ENCODE measurements at places on chromosomes 5 and 9. TPM values are rescaled to one million over a fixed set of nuclear protein-coding genes. Genes with fewer than 3 reads are reported as not detected.

DNA sequence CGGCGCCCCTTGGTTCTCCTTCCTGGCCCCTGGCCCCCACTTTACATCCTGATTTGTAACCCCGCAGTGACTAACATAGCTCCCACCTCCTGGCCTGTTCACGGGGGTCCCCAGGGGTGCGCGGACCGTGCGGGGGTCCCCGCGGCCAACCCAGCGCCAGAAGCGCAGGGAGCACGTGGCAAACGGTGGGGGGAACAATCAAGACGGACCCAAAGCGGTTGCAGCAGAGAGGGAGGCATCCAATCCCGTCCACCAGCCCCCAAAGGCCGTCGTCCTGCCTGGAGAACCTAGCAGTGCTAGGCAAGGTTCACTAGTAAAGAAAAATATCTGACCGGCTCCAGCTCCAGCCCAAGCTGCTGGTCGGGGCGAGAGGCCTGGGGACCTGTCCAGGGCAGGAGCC, 201.5 kb downstream of the AUH start:
- no peak for DNase-seq

DNA sequence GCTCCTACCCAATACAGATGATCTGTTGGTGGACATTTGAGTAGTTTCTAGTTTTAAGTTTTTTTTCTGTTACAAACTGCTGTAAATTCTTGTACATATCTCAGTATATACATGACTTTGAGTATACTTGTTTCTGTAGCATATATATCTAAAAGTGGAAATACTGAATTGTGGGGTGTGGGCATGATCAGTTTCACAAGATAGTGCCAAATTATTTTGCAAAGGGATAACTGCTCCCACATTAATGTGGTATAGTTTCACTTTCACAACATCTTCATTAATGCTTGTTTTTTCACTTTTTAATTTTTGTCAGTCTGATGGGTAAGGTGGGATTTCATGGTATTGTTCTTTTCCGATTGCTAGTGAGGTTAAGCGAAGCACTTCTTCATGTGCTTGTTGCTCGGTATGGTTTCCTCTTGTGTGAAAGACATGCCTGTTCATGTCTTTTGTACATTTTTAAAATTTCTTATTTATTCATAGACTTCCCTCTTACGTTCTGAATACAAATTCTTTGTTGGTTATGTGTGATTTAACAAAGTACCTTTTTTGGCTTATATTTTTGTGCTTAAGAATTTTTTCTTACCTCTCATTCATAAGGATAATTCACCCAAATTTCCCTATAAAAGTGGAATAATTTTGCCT, 103.5 kb downstream of the CDC42SE2 start:
- no peak for DNase-seq

DNA sequence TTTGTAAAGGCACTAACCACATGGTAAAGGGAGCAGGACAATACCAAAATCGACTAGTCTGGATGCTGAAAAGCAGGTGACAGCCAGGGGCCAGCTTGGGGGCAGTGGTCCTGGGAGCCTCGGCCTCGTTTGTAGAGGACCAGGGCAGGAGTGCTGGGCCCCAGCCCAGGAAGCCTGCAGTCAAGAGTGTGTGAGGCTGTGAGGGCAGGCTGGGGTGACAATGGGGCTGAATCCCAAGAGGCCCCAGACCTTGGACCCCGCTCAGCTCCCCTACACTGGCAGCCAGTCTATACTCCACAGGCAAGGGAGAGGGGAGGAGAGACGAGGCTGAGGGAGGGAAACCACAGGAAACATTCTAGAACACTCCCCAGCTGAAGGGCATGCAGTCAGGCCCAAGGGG, 2.6 kb upstream of the INPP5E start:
- DNase-seq, result no peak

GRCh38 chr9:105708405-105708804, 14.1 kb downstream of the TMEM38B start:
- DNase-seq, result no peak

GRCh38 chr5:143352691-143353090, 50.8 kb downstream of the NR3C1 start:
- DNase-seq, result no peak

GRCh38 chr5:115324021-115324420, 27.6 kb upstream of the CCDC112 start:
- no peak for DNase-seq

- DNase-seq, result no peak
Observed at GRCh38 chr5:179459771-179460170, 90.6 kb upstream of the RUFY1 start.

DNA sequence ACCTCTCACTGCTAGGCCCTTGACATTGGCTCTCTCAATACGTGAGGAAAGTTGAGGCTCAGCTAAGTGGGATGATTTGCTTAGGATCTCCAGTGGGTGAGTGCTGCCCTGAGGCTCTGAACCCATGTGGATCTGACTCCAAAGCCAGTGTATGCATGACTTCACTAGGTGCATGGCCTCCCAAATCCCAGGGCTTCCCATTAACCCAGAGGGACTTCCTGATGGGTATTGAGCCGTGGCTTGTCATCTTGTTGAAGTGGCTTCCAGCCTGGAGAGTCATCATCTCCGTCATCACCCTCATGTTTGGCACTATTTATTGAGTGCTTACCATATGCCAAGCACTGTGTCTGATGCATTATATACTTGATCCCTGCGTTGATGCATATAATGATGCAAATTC, 37.3 kb upstream of the TEX48 start:
- no peak for DNase-seq

- DNase-seq, result no peak
Observed at GRCh38 chr9:99039505-99040182, 65.3 kb upstream of the TGFBR1 start.

- DNase-seq, result no peak
Observed at GRCh38 chr5:151612689-151613427, 21.7 kb upstream of the FAT2 start.

DNA sequence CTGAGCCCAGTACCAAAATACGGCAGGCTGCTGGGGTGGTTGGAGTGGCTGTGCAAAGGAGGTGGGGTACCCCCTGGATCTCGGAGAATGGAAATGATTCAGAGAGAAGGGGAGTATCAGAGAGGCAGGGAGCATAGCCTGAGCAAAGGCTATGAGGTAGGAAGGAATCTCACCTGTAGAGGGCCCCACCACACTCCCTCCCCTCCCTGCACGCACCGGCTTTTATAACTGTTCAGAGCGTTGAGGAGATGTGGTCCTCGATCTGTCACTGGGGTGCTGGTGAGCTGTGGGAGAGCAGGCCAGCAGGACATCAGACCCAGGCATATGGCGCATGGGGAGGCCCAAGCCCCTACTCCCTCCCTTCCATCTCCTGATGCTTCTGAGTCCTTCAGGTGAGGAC, 13.2 kb downstream of the PHF19 start:
- DNase-seq, result no peak

GRCh38 chr5:107402434-107403227, 268.1 kb downstream of the EFNA5 start:
- no peak for DNase-seq

DNA sequence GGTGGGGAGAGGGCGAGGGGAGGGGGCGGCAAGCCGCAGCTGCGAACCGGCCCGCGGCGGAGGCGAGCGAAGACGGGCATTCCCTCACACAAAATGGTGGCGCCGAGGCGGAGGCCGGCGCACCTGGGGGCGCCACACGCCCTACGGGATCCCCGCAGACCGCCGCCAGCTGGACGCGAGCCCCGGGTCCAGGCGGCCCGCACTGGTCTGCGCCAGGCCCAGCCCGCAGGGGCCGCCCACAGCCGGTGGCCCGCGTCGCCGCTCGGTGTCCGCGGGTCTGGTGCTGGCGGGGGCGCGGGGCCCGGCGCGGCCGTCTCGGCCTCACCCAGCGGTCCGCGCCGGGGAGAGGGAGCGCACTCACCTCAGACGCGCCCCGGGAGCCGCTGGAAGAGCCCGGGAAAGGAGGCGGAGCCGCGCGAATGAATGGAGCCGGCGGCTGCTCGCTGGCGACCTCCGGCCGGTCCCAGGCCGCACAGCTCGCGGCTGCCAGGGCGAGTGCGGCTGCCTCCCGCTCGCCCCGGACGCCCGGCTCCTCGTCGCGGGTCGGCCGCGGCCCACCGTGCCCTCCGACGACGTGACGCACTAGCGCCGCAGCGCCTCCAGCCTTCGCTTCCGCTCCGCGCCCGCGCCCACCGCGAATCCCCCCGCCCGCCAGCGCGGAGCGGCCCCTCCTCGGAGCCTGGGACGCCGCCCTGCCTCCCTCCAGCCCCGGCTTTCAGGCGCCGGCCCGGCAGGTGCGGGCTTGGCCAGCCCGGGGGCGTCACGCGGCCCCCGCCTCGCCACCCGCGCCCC, at the start of gene FAM169A:
TSS of gene FAM169A (minus strand) at position 584 of the 792 bp plus-strand sequence. CDS start 24,711 bp downstream, outside the sequence.
- peak; percentile 26 for DNase-seq

Gene KIF24
- 6.8 TPM for polyA plus RNA-seq

Gene GPR21
- 0.26 TPM for polyA plus RNA-seq

Gene SOWAHA
- 5.1 TPM for polyA plus RNA-seq

Gene SH2D3C
- polyA plus RNA-seq, result 14.4 TPM

Gene CMBL
- 32.1 TPM for polyA plus RNA-seq

Gene FOXD4L4
- not detected for polyA plus RNA-seq

Gene PCDHB12
- 4.9 TPM for polyA plus RNA-seq

Gene CARD9
- polyA plus RNA-seq, result 2.9 TPM
